ENCODE measurements at places on chromosomes 3 and 15.

- DNase-seq, result no peak
These were observed 25.9 kb upstream of the PLXNA1 start for GRCh38 chr3:126956866-126957650.

DNA sequence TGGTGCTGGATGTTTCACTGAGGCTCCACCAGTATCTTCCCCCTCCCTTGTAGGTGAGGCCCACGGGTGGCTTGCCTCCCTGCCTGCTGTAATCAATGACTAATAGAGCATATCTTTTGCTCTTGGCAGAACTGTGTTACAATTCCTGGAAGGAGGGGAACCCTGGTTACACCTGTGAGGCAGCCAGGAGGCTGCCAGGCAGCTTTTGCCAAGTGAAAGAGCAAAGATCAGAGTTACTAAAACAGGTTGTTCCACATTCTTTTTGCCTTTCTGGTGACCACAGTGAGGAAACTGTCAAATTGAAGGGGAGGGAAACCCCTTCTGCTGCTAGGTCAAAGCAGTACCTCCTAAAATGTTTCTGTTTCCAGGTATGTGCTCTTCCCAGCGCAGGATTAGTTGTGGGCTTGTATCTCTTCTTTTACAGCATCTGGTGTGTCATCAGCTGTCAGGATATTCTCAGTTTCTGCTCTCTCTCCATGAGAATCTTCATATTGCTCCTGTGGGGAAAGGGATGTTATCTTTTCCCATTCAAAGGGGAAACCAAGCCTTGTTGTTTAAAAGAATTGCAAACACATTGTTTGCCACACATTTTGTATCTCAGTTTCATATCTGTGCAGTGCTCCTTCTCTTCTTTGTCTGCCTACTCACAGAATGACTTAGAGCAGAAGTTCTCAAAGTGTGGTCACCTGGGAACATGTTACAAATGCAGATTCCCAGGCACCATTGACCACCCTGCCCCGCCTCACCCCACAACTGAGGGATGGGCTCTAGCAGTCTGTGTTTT, 137.4 kb upstream of the UMPS start:
- DNase-seq, result no peak

GRCh38 chr3:149120051-149120972, 9.1 kb upstream of the HPS3 start:
- peak; percentile 12 for DNase-seq

GRCh38 chr3:32435911-32436815, 44.5 kb downstream of the CMTM7 start:
- no peak for DNase-seq

- DNase-seq, result no peak
These were observed 19.0 kb downstream of the NSUN3 start for GRCh38 chr3:94081884-94082283.

DNA sequence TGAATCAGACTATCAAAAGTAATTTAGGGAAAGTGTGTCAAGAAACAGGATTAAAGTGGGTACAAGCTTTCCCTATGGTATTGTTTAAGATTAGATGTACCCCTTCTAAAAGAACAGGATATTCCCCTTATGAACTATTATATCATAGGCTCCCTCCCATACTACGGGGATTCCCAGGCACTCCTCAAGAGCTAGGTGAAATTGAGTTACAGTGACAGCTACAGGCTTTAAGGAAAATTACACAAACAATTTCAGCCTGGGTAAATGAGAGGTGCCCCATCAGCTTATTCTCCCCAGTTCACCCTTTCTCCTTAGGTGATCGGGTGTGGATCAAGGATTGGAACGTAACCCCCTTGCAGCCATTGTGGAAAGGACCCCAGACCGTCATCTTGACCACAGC, 240.8 kb upstream of the CNTN6 start:
- DNase-seq, result no peak

DNA sequence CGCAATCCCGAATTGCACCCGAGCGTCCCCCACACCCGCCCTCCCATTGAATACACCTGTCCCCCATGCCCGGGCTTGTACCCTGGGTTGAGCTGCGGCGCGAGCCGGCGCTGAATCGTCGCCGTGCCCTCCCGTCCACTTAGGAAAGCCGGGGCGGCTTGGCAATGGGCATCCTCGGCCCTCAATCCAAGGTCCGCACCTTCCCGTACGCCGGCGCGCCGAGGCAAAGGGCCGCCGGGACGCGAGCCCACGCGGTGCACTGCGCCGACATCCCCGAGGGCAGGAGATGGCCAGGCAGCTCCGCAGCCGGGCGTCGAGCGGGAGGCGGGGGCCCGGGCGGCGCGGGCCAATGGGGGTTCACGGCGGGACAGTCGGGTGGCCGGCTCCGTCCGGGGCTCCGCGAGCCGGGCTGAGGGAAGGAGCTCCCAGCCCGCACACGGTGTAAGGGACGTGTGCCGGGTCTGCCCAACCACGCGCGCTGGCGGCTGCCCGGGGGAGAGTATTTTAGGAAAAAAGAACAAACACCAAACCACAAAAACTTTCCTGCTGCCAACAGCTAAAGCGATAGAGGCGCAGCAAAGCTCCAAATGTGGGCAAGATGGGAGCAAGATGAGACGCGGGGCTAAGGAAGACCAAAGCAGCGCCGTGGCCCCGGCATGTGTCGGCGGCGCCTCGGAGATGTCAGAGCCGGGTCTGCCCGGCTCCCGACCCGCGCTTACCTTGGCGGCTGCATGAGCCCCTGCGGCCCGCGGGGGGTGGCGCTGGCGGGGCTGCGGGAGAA, 621 bp downstream of the RGMA start:
- no peak for DNase-seq

DNA sequence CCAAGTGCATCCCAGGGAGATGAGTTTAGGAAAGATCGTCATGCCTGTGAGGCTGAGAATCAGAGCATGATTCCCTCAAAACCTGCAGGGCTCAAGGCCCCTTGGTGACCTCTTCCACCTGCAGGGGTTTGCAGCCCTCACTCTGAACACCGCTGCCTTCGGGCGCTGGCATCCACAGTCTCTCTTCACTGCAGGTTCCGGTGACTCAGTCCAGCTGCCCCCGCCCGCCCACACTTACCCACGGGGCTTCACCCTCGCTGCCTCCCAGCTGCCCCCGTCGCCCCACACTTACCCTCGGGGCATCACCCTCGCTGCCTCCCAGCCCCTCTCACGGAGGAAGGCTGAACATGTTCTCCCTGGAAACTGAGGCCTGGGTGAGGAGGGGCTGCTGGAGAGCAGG, 277.1 kb downstream of the XXYLT1 start:
- DNase-seq, result no peak

DNA sequence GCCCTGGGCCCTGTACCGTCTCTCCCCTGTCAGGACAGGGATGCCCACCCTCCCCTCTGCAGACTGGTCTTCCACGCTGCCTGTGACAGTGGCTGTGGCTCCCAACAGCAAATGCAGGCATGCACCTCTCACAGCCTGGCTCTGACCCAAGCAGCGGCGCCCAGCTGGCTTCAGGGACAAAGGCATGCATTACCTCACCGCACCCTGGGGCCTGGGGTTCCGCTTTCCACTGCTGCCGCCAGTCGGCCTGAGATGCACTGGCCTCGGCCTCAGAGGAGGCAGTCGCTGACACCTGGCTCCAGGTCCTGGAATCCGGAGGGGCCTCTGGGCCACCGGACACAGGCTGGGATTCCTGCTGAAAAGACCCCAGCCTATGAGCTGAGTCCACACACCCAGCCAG, 70.3 kb downstream of the SCN5A start:
- no peak for DNase-seq

- no peak for DNase-seq
These were observed 756.6 kb upstream of the DPPA4 start for GRCh38 chr3:110093812-110094401.

DNA sequence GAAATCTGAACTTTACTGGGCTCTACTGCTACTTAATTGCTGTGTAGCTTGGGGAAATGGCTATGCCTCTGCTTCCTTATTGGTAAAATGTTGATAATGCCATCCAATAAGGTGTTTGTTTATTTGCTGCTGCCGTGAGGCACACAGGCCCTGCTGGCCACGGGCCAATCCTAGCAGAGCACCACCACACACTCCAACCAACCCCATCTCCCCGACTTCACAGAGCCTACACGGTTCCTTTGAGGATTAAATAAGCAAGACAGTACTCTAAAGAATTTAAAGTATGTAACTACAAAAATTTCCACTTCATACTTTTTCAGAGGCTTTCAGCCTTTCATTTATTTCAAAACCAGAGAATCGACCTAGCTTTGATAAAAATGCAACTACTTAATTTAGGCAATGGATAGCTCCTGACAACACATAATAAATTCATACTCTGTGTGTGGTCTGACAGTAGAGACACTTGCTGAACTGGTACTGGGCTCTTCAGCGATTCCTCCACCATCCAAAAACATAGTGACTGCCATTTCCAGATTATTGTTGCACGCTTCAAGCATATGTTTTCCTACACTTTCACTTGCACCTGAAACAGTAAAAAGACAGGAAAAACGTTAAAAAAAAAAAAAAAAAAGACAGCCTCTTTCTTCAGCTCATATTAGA, 25.3 kb downstream of the UBXN7 start:
- DNase-seq, result no peak

DNA sequence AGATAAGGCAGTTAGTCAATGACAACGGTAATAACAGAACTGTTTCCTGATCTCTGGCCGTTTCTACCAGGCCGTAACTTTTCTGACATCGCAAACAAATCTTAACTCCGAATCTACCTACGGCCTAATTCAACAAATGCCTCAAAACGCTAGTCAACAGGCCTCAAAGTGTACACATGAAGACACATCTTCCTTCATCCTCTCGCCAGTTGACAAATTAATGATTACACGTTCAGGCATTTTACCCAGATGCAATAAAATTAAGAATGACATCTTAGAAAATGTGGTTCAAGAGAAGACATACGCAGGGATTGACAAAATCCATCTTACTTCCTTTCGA, 1.5 kb downstream of the SFMBT1 start:
- DNase-seq, result no peak

DNA sequence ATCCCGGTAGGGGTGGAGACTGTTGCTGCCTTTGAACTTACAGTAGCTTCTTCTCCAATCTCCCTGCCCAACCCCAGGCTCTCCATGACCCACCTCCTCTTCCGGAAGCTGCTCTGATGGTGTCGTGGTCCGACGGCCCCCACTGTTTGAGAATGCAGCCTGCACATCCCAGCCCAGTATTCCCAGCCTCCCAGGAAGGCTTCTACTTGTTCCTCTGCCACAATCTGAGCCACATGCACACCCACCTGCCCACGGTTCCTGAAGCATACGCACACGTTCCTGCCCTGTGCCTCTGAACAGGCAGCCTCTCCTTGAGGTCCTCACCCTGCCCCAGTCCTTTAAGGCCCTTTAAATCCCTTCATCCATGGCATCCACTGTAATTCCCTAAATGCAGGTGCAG, 57.4 kb downstream of the ABTB1 start:
- DNase-seq, result no peak

DNA sequence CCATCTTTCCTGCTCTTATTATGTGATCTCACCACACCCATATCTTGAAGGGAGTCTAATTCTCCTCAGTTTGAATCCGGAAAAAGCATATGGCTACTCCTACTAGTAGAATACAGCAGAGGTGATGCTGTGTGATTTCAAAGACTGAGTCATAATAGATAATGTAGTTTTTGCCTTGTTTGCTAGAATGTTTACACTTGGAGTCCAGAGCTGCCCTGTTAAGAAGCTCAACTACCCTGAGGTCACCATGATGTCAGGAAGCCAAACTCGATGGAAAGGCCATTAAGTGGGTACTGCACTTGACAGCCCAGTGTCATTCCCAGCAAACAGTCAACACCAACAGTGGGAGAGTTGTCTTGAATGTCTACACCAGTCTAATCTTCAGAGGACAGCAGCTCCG, 56.9 kb downstream of the CD200R1L start:
- DNase-seq, result no peak

DNA sequence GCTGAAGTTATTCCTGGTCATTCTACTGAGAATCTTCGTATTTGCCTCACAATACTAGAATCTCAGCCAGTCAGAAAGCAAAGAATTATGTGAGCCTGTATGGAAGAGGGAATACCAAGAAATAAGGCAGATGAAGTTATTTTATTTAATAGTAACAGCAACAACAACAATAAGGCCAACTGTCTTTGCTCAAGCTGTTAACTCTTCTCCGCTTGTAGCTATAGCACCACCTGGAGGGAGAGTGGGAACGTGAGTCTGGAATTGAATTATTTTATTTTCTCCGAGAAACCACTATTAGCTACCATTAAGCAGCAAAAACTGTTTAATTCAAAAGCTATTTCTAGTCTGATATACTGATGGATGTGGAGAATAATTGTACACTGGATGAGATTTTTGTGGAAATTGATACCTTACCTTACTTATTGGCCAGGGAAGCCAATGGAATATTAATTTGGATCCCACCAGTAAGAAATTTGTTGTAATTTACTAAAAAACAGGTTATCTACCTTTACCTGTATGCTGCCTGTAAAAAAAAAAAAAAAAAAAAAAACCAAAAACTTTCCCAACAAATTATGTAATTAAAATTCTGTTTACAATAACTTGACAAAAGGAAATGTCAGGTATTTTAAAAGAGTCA, 50.1 kb downstream of the CALML4 start:
- DNase-seq, result no peak

DNA sequence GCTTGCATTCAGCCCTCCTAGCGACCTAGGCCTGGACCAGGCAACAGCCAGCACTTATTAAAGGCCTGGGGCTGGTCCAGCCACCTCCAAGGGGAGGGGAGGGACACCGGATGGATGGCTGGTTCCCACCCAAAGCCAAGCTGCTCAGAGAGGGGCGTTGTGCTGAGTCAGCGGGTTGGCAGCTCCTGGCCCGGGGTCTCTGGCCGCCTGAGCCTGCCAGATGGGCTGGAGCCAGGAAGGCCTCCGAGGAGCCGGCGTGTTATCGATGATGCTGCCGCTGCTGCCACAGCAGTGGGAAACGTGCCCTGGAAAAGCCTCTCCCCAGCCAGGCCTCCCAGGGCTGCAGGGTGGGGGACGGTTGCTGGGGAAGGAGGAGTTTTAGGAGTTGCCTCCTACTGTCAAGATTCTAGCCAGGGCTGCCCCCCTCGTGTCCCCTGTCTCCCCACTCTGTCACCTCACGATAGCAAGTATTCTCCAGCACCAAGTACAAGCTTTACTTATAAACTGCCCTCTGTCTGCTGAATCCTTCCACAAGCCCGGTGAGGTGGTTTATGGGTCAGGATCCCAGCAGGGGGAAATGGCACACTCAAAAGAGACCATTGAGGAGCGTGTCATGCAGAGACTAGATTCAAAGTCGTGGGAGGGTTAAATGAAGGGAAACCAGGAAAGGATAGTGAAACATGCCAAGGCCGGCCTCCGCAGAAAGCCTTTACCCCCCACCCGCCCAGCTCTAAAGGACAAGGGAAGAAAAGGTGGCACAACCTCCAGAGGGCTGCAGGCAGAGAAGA, 43.2 kb upstream of the TSEN2 start:
- no peak for DNase-seq

DNA sequence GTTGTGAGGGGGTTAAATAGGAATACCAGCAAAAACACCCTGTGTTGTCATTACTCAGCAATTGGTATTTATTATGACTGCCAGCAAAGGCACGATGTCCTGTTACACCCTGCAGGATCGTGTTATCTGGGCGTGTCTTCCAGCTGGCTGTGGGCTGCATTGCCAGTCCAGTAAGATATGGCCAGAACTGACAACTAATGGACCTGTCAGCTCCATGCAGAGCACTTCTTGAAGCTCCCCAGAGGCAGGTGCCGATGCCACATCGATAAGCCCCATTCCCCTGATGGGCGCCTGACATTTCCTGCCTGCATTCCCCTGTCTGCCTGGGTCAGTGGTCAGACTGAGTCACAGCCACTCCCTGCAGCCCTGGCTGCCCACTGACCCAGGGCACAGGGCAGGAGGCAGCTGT, 79.7 kb upstream of the RASGRF1 start:
- DNase-seq, result no peak

All from effector CD4-positive, alpha-beta T cell (primary cell).